Osteoblast (primary cell): ENCODE measurements at places on chromosomes 7 and 10. TPM values are rescaled to one million over a fixed set of nuclear protein-coding genes. Genes with fewer than 3 reads are reported as not detected.

DNA sequence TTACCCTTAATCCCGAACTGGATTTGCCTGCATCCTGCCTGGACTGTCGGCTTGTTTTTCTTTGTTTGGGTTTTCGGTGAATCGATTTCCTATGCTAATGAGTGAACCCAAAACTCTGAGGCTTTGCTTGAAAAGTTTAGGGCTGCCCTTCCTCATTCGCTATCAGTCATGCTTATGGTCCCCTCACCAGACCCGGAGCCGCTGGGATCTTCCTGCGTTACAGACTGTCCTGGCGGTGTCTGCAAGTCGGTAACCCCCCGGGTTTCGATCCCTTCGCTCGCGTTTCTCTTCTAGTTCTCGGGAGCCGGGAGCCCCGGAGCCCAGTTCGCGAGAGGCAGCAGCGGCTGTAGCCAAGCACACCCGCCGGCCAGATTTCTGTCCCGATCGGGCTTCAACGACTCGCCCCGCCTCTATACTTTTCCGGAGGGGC is 2.2 kb downstream of the EMX2 start:
- DNase-seq, result peak; percentile 93

DNA sequence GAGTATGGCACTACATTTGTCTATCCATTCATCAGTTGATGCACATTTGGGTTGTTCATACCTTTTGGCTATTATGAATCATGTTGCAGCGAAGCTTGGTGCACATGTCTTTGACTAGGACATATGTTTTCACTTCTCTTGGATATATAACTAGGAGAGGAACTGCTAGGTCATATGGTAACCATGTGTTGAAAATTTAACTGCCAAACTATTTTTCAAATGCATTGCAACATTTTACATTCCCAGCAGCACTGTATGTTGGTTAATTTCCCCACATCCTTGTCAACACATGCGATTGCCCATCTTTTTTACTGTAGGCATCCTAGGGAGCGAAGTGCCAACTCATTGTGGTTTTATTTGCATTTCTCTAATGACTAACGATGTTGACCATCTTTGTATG is 183.4 kb downstream of the PRKCQ start:
- DNase-seq, result no peak

Gene BHLHA15
- not detected in 2 replicates for total RNA-seq

- no peak for DNase-seq
Observed at GRCh38 chr10:89653410-89653869, 8.4 kb upstream of the PANK1 start.

Gene PPP1R17
- total RNA-seq, result not detected in 2 replicates
